MCF 10A (cell line): ENCODE measurements at places on chromosomes 5 and 9. TPM values are rescaled to one million over a fixed set of nuclear protein-coding genes. Genes with fewer than 3 reads are reported as not detected.

DNA sequence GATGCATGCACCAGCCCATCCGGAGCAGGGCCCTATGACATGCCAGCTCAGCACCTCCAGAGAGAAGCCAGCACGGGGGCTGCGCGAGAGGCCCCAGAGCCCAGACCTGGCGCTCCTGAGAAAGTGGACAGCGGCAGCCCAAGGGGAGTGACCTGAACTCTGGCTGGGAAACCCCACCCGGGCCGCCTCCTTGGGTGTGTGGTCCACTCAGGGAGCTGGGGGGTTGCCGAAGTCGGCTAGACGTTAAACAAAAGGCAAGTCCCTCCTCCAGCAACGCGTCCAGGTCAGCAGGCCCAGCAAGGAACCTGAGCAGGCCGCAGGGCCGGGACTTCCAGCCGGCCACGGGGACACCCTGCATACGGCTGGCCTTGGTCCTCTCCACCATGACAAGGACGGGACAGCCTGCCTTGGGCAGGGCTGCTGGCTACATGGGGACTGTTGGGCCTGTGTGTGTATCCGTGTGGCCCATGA is 35.7 kb downstream of the NACC2 start:
- no peak for DNase-seq
- peaks cover 9% of the 10 kb centered on the region for H3K4me1 ChIP-seq
- no peaks in the 10 kb centered on the region for H3K36me3 ChIP-seq
- H3K27ac ChIP-seq: no peak overlapping the region
- H3K27me3 ChIP-seq: no peaks in the 10 kb centered on the region
- no peak overlapping the region for H3K4me3 ChIP-seq

- H3K27ac ChIP-seq: peak overlapping the region; percentile 17
- peaks cover 6% of the 10 kb centered on the region for H3K4me1 ChIP-seq
These were observed 44.4 kb upstream of the AFAP1L1 start for GRCh38 chr5:149227168-149227826.

DNA sequence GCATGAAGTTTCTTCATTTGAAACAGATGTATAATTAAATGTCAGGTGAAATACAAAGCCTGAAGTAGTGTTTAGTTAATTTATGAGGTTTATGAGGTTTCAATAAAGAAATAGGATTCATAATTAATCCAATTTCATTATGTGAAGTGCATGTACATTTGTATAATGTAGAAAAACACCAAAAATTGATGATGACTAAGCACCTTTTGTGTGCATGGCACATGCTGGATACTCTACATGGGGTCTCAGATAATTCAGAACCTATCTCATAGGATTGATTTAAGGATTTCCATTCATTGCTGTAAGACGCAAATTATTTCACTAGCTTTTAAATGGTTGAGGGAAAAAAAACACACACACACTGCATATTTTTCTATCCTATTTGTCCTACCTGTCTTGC is 143.9 kb downstream of the ESM1 start:
- no peak overlapping the region for H3K4me3 ChIP-seq
- DNase-seq: no peak
- H3K36me3 ChIP-seq: no peaks in the 10 kb centered on the region
- no peak overlapping the region for H3K27ac ChIP-seq
- no peaks in the 10 kb centered on the region for H3K4me1 ChIP-seq

GRCh38 chr5:73975845-73976244 is 349.8 kb downstream of the ARHGEF28 start:
- H3K27me3 ChIP-seq: no peaks in the 10 kb centered on the region
- no peak overlapping the region for H3K4me3 ChIP-seq
- DNase-seq: no peak

- H3K4me3 ChIP-seq: no peak overlapping the region
- no peak for DNase-seq
- no peaks in the 10 kb centered on the region for H3K36me3 ChIP-seq
- no peak overlapping the region for H3K27ac ChIP-seq
These were observed 248.6 kb downstream of the RFX3 start for GRCh38 chr9:3277200-3277599.

DNA sequence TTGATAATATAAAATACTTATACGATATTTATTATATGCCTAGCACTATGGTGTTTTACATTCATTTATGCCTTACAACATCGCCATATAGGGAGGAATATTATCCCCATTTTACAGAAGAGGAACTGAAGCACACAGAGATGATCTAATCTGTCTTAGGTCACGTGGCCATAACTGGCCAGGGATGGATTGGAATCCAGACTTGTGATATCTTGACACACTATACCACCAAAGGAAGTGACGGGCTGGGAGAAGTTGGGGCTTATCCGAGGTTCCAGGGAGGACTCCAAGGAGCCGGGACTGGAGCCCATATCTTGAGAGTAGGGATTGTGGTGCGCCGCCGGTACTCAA is 129.8 kb downstream of the TMEM174 start:
- H3K36me3 ChIP-seq: no peaks in the 10 kb centered on the region
- H3K27me3 ChIP-seq: no peaks in the 10 kb centered on the region

DNA sequence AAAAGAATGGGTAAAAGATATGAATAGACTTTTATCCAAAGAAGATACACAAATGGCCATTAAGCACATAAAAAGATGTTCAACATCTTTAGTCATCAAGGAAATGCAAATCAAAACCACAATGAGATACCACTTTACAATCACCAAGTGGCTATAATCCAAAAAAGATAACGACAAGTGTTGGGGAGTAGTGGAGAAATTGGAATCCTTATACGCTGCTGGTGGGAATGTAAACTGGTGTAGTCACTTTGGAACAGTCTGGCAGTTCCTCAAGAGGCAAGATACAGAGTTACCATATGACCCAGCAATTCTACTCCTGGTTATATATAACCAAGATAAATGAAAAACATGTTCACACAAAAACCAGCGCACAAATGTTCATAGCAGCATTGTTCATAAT is 234.9 kb downstream of the SPATA31D1 start:
- no peaks in the 10 kb centered on the region for H3K27me3 ChIP-seq
- no peak overlapping the region for H3K27ac ChIP-seq
- no peak overlapping the region for H3K4me3 ChIP-seq

- H3K27ac ChIP-seq: no peak overlapping the region
- no peak for DNase-seq
- H3K4me1 ChIP-seq: no peaks in the 10 kb centered on the region
- H3K36me3 ChIP-seq: no peaks in the 10 kb centered on the region
- peaks cover 26% of the 10 kb centered on the region for H3K27me3 ChIP-seq
- H3K4me3 ChIP-seq: no peak overlapping the region
These were observed 119.4 kb upstream of the PTCH1 start for GRCh38 chr9:95635986-95636671.

- H3K27ac ChIP-seq: no peak overlapping the region
- H3K4me1 ChIP-seq: no peaks in the 10 kb centered on the region
- no peaks in the 10 kb centered on the region for H3K27me3 ChIP-seq
- no peak overlapping the region for H3K4me3 ChIP-seq
- no peak for DNase-seq
These were observed 28.2 kb upstream of the LPAR1 start for GRCh38 chr9:111066468-111066867.

GRCh38 chr5:178131446-178131996 is 707 bp downstream of the RMND5B start:
- peak overlapping the region; percentile 81 for H3K27ac ChIP-seq
- no peak for DNase-seq
- peak overlapping the region; percentile 74 for H3K4me3 ChIP-seq

GRCh38 chr5:131224387-131225201 is 39.3 kb upstream of the CDC42SE2 start:
- peaks cover 7% of the 10 kb centered on the region for H3K4me1 ChIP-seq
- no peaks in the 10 kb centered on the region for H3K27me3 ChIP-seq
- no peak overlapping the region for H3K4me3 ChIP-seq

DNA sequence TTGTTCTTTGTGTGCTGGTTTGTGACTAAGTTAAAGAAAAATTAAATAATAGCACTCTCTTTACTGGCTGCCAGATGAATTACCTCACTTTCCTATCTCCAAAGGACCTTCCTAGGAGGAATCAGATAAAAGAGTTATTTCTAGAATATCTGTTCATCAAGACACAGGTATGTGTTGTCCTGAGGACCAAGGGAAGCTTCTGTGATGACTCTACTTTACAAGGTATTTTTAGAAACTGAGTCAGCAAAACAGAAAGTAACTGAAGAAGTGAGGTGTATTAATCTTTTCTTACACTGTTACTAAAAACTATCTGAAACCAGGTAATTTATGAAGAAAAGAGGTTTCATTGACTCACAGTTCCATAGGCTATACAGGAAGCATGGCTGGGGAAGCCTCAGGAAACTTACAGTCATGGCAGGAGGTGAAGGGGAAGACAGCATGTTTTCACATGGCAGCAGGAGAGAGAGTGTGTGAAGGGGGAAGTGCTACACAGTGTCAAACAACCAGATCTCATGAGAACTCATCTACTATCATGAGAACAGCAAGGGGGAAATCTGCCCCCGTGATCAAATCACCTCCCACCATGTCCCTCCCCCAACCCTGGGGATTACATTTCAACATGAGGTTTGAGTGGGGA is 189.2 kb upstream of the DMAC1 start:
- no peaks in the 10 kb centered on the region for H3K36me3 ChIP-seq
- no peaks in the 10 kb centered on the region for H3K4me1 ChIP-seq
- DNase-seq: no peak
- H3K27ac ChIP-seq: no peak overlapping the region

- no peak for DNase-seq
- H3K27ac ChIP-seq: no peak overlapping the region
- H3K4me1 ChIP-seq: no peaks in the 10 kb centered on the region
- no peaks in the 10 kb centered on the region for H3K36me3 ChIP-seq
- no peak overlapping the region for H3K4me3 ChIP-seq
These were observed 280.9 kb downstream of the MARCHF11 start for GRCh38 chr5:15898641-15899040.

DNA sequence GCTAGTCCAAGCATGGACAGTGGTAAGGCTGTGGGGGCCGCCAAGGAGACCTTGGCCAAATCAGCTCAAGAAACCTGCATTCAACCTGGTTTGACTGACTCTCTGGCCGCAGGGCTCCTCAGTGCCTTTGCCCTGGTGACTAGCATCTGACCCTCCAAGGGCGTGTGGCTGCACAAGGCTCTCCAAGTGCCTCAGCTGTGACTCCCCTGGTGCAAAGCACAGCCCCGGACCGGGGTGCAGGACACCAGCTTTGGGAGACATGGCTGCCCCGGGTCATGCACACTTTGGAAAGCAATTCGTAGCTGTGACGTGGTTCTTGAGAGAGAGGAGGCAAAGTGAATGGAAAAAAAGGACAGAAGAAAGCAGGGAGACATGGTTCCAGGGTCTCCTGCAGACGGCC is 245.2 kb upstream of the IRX2 start:
- DNase-seq: no peak
- no peaks in the 10 kb centered on the region for H3K27me3 ChIP-seq

DNA sequence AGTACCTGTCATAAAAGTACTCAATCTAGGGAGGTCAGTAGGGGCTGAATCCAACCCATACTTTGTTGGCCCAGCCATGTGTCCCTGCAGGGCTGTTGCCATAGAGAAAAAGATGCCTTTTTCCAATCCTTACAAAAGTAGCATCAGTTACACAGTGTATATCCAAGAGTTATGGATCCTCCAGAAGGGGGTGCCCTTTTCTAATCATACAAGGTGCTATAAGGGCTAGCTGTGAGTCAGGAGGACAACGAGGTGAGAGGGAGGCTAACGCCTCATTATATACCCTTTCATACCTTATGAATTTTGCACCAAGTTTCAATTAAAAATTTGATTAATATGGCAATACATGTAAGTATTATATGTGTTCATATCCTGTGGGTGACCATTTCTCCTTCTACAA is 4.8 kb downstream of the KIAA0825 start:
- no peak overlapping the region for H3K4me3 ChIP-seq
- peak; percentile 67 for DNase-seq
- no peaks in the 10 kb centered on the region for H3K36me3 ChIP-seq

DNA sequence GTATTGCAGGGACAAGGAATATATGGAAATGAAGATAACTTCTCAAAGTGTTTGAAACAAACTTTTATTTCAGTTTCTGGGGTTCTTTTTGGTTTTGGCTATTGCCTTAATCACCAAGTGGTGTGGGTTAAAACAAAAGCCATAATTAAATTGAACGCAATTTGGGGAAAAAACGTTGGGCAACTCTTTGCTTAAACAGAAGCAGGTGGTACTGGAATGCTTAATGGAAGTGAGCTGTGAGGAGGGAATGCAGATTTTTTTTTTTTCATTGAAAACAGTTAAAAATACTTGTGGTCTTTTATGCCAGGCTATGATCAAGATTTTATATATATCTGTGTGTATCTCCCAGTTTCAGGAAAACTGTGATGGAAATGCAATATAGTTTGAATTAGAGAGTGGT is 195.7 kb upstream of the TUT7 start:
- peaks cover 8% of the 10 kb centered on the region for H3K27me3 ChIP-seq
- DNase-seq: no peak
- no peaks in the 10 kb centered on the region for H3K4me1 ChIP-seq
- H3K27ac ChIP-seq: no peak overlapping the region
- H3K4me3 ChIP-seq: no peak overlapping the region
- H3K36me3 ChIP-seq: no peaks in the 10 kb centered on the region

- peak overlapping the region; percentile 75 for H3K4me3 ChIP-seq
- H3K36me3 ChIP-seq: no peaks in the 10 kb centered on the region
- H3K27ac ChIP-seq: no peak overlapping the region
- peaks cover 7% of the 10 kb centered on the region for H3K27me3 ChIP-seq
These were observed 27.6 kb downstream of the TLX3 start for GRCh38 chr5:171336521-171337209.

- peaks cover 43% of the 10 kb centered on the region for H3K27me3 ChIP-seq
- no peak overlapping the region for H3K27ac ChIP-seq
- H3K36me3 ChIP-seq: no peaks in the 10 kb centered on the region
- H3K4me1 ChIP-seq: peaks cover 6% of the 10 kb centered on the region
These were observed 206.8 kb downstream of the CAAP1 start for GRCh38 chr9:26685818-26686217.

GRCh38 chr5:15233566-15233965 is 266.4 kb upstream of the FBXL7 start:
- no peaks in the 10 kb centered on the region for H3K36me3 ChIP-seq
- no peak overlapping the region for H3K27ac ChIP-seq
- no peaks in the 10 kb centered on the region for H3K27me3 ChIP-seq
- no peak overlapping the region for H3K4me3 ChIP-seq
- peaks cover 10% of the 10 kb centered on the region for H3K4me1 ChIP-seq

GRCh38 chr9:10562581-10563343 is 50.0 kb downstream of the PTPRD start:
- peak overlapping the region; percentile 49 for H3K27ac ChIP-seq
- peaks cover 4% of the 10 kb centered on the region for H3K4me1 ChIP-seq
- H3K4me3 ChIP-seq: no peak overlapping the region
- H3K36me3 ChIP-seq: no peaks in the 10 kb centered on the region
- peak; percentile 27 for DNase-seq

GRCh38 chr5:139658928-139659667 is 10.9 kb downstream of the CXXC5 start:
- peaks cover 14% of the 10 kb centered on the region for H3K36me3 ChIP-seq
- peak; percentile 80 for DNase-seq
- no peaks in the 10 kb centered on the region for H3K27me3 ChIP-seq
- peak overlapping the region; percentile 68 for H3K4me3 ChIP-seq
- H3K4me1 ChIP-seq: peaks cover 26% of the 10 kb centered on the region
- H3K27ac ChIP-seq: peak overlapping the region; percentile 65

Gene LPAR1
- total RNA-seq: 0.21 and 0.47 TPM in 2 replicates

Gene ZFP37
- total RNA-seq: 3.5 and 4.0 TPM in 2 replicates

Gene MFAP3
- 48.8 and 56.0 TPM in 2 replicates for total RNA-seq

Gene TMEM203
- total RNA-seq: 31.4 and 35.6 TPM in 2 replicates

Gene FOXD4
- 2.1 and 2.4 TPM in 2 replicates for total RNA-seq

Gene ATOSB
- 26.0 and 36.2 TPM in 2 replicates for total RNA-seq

Gene FBN2
- 193 and 236 TPM in 2 replicates for total RNA-seq

Gene RECK
- 3.3 and 3.7 TPM in 2 replicates for total RNA-seq

Gene KCNIP1
- not detected in 2 replicates for total RNA-seq

Gene CNTLN
- 6.7 and 7.4 TPM in 2 replicates for total RNA-seq

Gene PCDHA9
- total RNA-seq: 0.25 and 0.28 TPM in 2 replicates
